Placental pericyte (primary cell): ENCODE measurements at places on chromosomes 1 and 21. TPM values are rescaled to one million over a fixed set of nuclear protein-coding genes. Genes with fewer than 3 reads are reported as not detected.

Gene TDRD10
- not detected in 2 replicates for total RNA-seq

Gene TCHHL1
- total RNA-seq = not detected in 2 replicates

Gene FNDC10
- total RNA-seq = 3.4 and 3.5 TPM in 2 replicates

Gene S100A5
- total RNA-seq = 1.1 TPM in 1 of 2 replicates, not detected in the other

Gene LCE2A
- total RNA-seq = 0.57 TPM in 1 of 2 replicates, not detected in the other

Gene CHI3L1
- 44.8 and 896 TPM in 2 replicates for total RNA-seq

Gene ALDH4A1
- total RNA-seq = 10.9 and 24.3 TPM in 2 replicates

Gene NDUFS5
- 248 and 296 TPM in 2 replicates for total RNA-seq

Gene CD101
- total RNA-seq = not detected in 2 replicates

Gene TMEM81
- 1.3 and 1.7 TPM in 2 replicates for total RNA-seq

Gene LCE3D
- not detected in 2 replicates for total RNA-seq

Gene ELOVL1
- 66.3 and 93.5 TPM in 2 replicates for total RNA-seq

Gene LCE3E
- not detected in 2 replicates for total RNA-seq

Gene FCRL5
- not detected in 2 replicates for total RNA-seq

Gene SAMD11
- 1.1 and 2.9 TPM in 2 replicates for total RNA-seq

Gene ESPN
- total RNA-seq = under 0.01 TPM in 1 of 2 replicates, not detected in the other

Gene ZBTB40
- 12.0 and 16.9 TPM in 2 replicates for total RNA-seq

Gene SPRR4
- not detected in 2 replicates for total RNA-seq

Gene PGM1
- 47.5 and 75.3 TPM in 2 replicates for total RNA-seq

Gene TRIM45
- 0.88 and 1.4 TPM in 2 replicates for total RNA-seq

Gene IFI44L
- 1.3 and 3.0 TPM in 2 replicates for total RNA-seq

Gene SLC1A7
- total RNA-seq = 0.14 and 3.7 TPM in 2 replicates

Gene CCDC17
- total RNA-seq = 1.1 and 1.4 TPM in 2 replicates

Gene KRTAP12-2
- total RNA-seq = not detected in 2 replicates

Gene GPX7
- total RNA-seq = 56.9 and 63.4 TPM in 2 replicates

Gene PKLR
- total RNA-seq = not detected in 2 replicates

Gene HCN3
- 0.57 and 2.0 TPM in 2 replicates for total RNA-seq
